ENCODE measurements at places on chromosomes 1 and 21. TPM values are rescaled to one million over a fixed set of nuclear protein-coding genes. Genes with fewer than 3 reads are reported as not detected.

DNA sequence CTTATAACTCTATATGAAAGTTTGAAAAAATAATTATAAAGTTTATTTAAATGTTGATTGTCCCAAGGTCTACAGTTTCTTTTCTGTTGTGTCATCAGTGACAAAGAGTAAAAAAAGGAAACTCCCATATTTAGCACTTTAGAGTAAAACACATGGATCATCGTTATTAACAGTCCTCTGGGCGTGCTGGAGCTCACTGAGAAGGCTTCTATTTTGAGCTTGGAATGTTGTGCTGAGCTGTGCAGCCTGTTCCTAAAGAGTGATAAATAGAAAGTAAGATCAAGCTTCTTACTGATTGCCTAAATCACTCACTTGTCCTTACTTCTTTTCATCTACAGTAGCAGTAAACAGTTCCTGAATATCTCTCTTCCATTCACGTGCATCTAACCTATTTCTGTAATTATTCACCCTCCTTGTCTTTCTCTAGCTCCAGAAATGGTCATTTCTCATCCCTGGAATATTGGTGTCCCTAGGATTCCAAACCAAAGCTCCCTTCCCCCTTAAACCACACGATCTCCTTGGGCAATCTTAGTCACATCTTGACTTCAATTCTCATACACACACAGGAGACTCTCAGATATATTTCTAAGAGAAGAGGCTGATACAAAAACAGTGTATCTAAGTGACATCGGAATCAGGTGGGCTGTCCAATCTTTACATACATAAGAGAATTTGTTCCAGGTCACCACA, 11.9 kb downstream of the GBP5 start:
- DNase-seq, result no peak

DNA sequence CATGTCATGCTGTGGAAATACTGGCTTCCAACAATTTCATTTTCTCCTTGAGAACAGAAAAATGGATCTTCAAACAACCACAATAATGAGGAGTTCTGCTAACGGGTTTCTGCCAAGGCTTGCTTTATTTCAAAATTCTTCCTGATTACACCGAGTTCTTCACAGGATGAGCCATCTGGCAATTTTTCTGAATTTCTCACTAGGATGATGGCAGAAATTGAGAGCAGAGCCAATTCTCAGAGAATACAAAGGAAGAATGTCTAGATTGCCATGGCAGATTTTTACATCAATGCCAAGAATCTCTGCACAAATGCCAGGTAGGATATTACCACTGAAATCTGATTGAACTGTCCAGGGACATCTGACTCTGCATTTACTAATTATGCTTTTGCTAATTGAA, 619.0 kb upstream of the CHRM3 start:
- no peaks in the 10 kb centered on the region for H3K4me1 ChIP-seq
- no peak overlapping the region for H3K4me3 ChIP-seq
- no peak for DNase-seq
- no peaks in the 10 kb centered on the region for H3K36me3 ChIP-seq
- H3K27ac ChIP-seq, result no peak overlapping the region

DNA sequence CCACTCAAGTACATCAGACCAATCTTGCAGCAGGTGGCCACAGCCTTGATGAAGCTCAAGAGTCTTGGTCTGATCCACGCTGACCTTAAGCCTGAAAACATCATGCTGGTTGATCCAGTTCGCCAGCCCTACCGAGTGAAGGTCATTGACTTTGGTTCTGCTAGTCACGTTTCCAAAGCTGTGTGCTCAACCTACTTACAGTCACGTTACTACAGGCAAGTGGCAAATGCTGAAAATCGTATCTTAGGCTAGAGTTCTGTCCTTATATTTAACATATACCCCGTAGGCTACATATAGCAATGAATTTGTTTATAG, 12.1 kb downstream of the HIPK1 start:
- no peaks in the 10 kb centered on the region for H3K27me3 ChIP-seq
- H3K4me1 ChIP-seq, result peaks cover 33% of the 10 kb centered on the region
- no peak overlapping the region for H3K27ac ChIP-seq
- peaks cover 20% of the 10 kb centered on the region for H3K36me3 ChIP-seq
- no peak for DNase-seq
- H3K4me3 ChIP-seq, result no peak overlapping the region

SRP9 gene
- total RNA-seq, result 216 TPM

LMOD1 gene
- total RNA-seq, result 42.2 TPM

CDCA8 gene
- 0.55 TPM for total RNA-seq

EVI5 gene
- total RNA-seq, result 41.9 TPM

BRINP3 gene
- total RNA-seq, result 8.0 TPM

OR2L5 gene
- not detected for total RNA-seq

DNA sequence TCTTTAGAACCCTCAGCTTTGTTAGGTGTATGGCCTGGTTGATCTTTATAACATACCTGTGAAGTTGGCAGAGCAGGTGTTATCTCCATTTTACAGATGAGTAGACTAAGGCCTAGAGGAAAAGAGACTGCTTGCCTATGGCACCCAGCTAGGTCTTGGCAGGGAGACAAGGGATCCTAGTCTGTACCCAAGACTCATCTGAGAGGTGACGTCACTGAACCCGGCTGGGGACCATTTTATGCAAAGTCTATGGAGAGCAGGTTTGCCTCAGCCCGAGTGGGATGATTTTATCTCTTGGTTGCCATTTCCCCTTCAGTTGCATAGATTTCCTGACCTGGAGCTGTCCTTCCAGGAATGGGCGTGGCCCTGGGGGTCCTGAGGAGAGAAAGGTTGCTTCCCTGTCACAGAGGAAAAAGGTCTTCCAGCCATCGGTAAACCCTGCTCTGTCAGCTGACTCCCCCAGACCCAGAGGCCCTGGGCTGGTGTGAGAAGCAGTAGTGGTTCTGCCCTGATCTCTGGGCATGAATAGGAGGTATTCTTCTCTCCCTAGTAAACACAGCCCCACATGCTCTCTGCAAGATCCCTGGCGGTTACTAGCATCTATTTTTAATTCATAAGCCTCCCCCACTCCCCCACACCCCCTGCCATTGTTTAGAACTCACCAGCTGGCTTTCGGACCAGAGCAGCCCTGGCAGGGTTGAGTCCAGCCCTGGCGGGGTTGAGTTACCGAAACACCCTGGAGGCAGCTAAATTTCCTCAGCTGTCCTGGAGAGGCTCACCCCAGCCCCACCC, 19.6 kb downstream of the TMCC2 start:
- no peaks in the 10 kb centered on the region for H3K27me3 ChIP-seq
- H3K4me3 ChIP-seq, result no peak overlapping the region
- no peaks in the 10 kb centered on the region for H3K36me3 ChIP-seq
- H3K4me1 ChIP-seq, result peaks cover 54% of the 10 kb centered on the region
- H3K27ac ChIP-seq, result peak overlapping the region; percentile 2
- DNase-seq, result no peak

KPRP gene
- not detected for total RNA-seq

LRRC3 gene
- 1.7 TPM for total RNA-seq

DNA sequence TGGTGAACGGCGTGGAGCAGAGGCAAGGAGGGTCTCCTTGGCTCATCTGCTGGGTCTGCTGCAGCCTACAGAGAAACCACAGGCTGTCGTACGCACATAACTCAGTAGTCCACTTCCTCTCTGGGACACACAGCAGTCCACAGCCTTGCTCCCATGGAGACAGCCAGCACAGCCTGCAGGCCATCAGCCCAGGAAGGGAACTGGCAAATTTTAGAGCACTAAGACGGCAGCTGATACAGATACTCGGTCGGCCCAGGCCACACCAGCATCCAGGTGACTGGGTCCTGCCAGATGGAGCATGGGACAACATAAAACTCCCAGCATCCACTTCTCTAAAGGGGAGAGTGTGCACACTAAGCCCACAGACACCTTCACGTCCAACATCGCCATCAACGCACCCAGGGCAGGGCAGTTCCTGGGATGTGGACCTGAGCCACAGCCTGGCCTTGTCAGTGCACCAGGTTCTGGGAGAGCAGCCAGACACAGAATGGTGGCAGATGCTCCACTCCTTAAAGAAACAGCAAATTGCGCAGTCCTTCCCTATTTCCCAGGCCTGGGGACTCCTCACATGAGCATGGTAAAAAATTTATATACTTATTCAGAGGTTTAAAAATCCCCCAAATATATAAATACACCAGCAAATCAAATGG, 247.1 kb upstream of the RAB4A start:
- no peak overlapping the region for H3K4me3 ChIP-seq
- H3K4me1 ChIP-seq, result peaks cover 24% of the 10 kb centered on the region
- peak; percentile 57 for DNase-seq
- H3K27me3 ChIP-seq, result no peaks in the 10 kb centered on the region
- no peaks in the 10 kb centered on the region for H3K36me3 ChIP-seq

GRCh38 chr1:184945029-184945428, 29.3 kb downstream of the NIBAN1 start:
- no peaks in the 10 kb centered on the region for H3K36me3 ChIP-seq
- H3K27me3 ChIP-seq, result no peaks in the 10 kb centered on the region

PHGDH gene
- total RNA-seq, result 29.4 TPM

GRCh38 chr1:244815600-244816099, 19.8 kb upstream of the COX20 start:
- no peaks in the 10 kb centered on the region for H3K4me1 ChIP-seq
- H3K27ac ChIP-seq, result no peak overlapping the region
- H3K36me3 ChIP-seq, result no peaks in the 10 kb centered on the region
- H3K4me3 ChIP-seq, result no peak overlapping the region
- no peak for DNase-seq

DNA sequence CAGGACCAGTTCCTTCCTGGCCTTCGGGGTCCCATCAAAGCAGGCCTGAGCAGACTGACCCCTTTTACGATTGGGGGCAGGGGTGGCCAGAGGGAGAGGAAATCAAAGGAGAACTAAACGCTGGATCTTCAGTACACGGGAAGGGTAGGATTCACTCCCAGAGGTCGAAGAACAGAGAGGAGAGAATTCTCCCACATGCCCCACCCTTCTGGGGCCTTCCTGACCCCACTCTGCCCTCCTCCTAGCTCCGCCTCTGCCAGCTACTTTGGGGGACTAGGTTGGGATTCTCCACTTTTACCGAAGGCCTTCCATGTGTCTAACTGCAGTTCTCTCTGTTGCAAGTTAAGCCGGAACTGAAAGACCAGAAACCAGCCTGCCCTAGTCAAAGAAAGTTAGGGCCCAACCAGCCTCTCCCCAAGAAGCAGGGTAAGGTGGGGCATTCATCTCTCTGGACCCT, 654 bp upstream of the ARHGEF2 start:
- H3K4me3 ChIP-seq, result peak overlapping the region; percentile 87
- no peak for DNase-seq
- no peaks in the 10 kb centered on the region for H3K36me3 ChIP-seq
- H3K27me3 ChIP-seq, result no peaks in the 10 kb centered on the region

PYHIN1 gene
- total RNA-seq, result 0.63 TPM

KRTAP10-9 gene
- not detected for total RNA-seq

- H3K27ac ChIP-seq, result peak overlapping the region; percentile 93
- no peaks in the 10 kb centered on the region for H3K27me3 ChIP-seq
- no peaks in the 10 kb centered on the region for H3K36me3 ChIP-seq
- DNase-seq, result peak; percentile 97
Measured at GRCh38 chr1:7953850-7954609, 7.5 kb upstream of the PARK7 start.

DNA sequence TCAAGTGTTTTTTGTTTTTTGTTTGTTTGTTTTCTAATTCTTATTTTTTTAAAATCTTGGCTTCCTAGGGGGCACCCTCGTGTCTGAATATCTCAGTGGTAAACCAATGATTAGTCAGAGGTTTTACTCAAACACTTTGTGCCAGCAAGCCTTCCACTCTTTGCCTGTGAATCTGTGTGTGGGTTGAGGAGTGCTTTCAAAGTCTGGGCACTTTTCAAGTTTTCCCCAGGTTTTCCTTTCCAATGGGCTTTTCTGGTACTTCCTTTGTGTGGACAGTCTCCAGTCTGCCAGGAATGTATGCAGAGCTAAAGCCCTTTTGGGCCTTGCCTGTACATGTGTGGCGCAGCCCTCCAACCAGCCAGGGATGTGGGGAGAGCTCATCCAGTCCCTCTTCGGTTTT, 9.7 kb upstream of the PPIE start:
- no peaks in the 10 kb centered on the region for H3K36me3 ChIP-seq
- no peak for DNase-seq
- H3K4me3 ChIP-seq, result no peak overlapping the region
- H3K27me3 ChIP-seq, result no peaks in the 10 kb centered on the region
- no peaks in the 10 kb centered on the region for H3K4me1 ChIP-seq
- H3K27ac ChIP-seq, result no peak overlapping the region

USH2A gene
- 5.6 TPM for total RNA-seq

KIF26B gene
- total RNA-seq, result 0.83 TPM

GRCh38 chr1:150386592-150386991, 22.6 kb downstream of the RPRD2 start:
- no peaks in the 10 kb centered on the region for H3K27me3 ChIP-seq
- no peaks in the 10 kb centered on the region for H3K36me3 ChIP-seq
- no peak for DNase-seq
- no peaks in the 10 kb centered on the region for H3K4me1 ChIP-seq
- H3K27ac ChIP-seq, result no peak overlapping the region

- no peak overlapping the region for H3K4me3 ChIP-seq
- H3K27ac ChIP-seq, result no peak overlapping the region
- no peak for DNase-seq
Measured at GRCh38 chr1:153598309-153599172, 14.4 kb downstream of the S100A16 start.

GRCh38 chr21:43737158-43737950, 18.4 kb downstream of the PDXK start:
- H3K4me1 ChIP-seq, result peaks cover 31% of the 10 kb centered on the region
- DNase-seq, result no peak
- no peak overlapping the region for H3K27ac ChIP-seq
- H3K4me3 ChIP-seq, result no peak overlapping the region
- H3K27me3 ChIP-seq, result no peaks in the 10 kb centered on the region
- H3K36me3 ChIP-seq, result peaks cover 8% of the 10 kb centered on the region

DNA sequence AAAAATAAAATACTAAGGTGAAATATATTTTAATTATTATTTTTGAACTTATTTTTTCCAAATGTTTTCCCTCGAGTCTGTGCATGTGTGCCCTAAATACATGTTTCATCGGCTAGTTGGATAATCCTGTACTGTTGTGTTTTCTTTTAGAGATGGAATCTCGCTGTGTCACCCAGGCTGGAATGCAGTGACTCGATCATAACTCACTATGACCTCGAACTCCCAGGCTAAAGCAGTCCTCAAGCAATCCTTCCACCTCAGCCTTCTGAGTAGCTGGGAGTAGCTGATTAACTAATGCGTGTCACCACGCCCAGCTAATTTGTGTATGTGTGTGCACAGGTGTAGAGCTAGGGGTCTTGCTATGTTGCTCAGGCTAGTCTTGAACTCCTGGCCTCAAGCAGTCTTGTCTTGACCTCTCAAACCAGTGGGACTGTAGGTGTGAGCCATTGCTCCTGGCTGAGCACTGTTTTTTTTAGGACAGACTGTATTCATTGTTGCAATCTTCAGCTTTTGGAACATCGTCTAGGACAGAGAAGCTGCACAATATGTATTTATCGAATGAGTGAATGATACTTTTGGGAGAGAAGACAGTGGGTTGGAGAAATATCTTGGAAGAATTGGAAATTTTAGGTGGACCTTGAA, 4.8 kb upstream of the TMCO1 start:
- no peak for DNase-seq
- H3K36me3 ChIP-seq, result peaks cover 9% of the 10 kb centered on the region
- no peak overlapping the region for H3K27ac ChIP-seq
